ENCODE measurements at places on chromosomes 2 and 18.
A peak's percentile ranks its signal among the peaks of the same experiment; 100 is the strongest.

GRCh38 chr2:134739236-134739878 lies 20.6 kb upstream of the TMEM163 start:
- no peak for DNase-seq

DNA sequence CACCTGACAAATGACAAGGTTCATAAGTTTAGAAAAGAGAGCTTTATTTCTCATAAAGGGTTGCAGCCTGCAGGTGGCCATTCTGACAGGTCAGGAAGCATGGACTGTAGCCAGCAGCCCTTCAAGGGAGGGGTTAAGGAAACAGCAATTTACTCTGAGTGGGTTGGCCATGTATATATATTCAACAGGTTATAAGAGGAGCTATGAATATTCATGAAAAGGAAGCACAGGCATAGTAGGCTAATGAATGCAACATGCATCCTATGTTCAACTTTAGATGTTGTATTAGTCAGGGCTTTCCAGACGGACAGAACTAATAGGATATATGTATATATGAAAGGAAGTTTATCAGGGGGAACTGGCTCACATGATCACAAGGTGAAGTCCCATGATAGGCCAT lies 20.6 kb downstream of the RNU2-63P start:
- DNase-seq: no peak

DNA sequence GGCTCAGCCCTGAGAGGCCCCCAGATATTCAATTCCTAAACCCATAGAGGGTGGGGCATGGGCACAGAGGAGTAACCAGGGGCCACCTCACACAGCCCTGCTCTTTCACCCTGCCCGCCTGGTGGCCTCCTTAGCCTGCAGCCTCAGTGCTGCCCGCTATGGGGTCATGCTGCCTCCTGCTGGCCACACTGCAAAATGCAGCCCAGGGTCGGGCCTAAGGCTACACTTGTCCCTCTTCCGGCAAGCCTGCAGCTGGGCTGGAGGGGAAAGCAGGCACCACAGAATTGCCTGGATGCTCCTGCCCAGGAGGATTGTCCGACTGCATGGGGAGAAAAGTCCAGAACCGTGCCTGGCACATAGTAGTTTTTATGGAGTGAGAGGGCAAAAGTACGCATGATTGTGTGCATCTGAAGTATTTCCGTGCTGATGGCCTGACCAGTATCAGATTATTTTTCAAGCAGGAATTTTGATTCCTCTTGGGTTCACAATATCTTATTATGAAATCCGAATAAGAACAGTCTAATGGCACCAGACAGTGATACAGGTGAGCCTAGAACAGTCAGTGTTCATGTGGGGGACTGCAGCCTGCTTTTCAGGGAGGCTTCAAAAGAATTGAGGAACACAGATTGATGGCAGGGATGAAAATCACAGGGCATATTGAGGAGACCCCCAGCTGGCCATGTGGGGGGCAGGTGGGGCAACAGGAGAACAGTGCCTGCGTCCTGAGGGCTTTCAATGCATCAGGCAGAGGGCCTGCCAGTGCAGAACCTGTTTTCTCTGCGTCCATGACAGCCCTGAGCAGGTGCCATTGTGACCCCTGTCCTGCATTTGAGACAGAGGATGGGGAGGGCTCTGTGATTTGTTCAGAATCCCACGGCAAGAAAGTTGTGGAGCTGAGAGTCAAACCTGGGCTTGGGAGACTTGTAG lies 51.2 kb upstream of the ALPP start:
- peak; percentile 93 for DNase-seq

- no peak for DNase-seq
Measured at GRCh38 chr2:8196316-8196715, 485.5 kb upstream of the ID2 start.

DNA sequence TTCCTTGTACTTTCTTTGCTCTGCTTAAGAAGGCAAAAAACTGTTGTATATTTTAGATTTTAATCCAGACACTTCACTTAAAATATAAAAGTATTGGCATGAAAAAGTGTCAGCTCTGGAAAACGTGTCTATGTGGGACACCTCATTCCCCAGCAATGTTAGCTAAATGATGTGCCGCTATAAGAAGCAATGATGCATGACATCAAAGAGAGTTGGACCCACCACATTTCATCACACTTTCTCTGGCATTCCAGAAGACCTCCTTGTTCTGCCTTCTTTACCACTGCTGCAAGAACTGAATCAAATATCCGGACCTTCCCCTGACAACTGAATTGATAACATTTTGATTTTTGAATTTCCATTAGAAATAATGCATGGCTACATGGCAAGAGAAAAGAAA lies 242.4 kb upstream of the TANK start:
- no peak for DNase-seq

DNA sequence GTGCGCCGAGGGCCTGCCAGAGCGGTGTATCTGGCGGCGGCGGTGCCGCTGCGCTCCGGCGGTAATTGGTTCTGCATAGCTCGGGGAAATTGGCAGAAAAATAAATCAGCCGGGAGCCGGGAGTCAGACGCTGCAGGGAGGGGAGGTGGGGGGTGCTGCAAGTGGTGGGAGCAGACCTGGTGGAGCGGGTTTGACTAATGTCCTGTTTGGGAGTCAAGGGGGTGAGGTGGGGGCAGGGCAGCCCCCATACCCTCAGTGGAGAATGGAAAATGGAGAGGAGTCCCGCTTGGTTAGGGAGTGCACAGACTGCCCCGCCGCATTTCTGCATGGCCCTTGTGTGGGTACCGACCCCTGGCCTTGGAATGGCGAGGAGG lies 107.3 kb downstream of the DYSF start:
- no peak for DNase-seq

DNA sequence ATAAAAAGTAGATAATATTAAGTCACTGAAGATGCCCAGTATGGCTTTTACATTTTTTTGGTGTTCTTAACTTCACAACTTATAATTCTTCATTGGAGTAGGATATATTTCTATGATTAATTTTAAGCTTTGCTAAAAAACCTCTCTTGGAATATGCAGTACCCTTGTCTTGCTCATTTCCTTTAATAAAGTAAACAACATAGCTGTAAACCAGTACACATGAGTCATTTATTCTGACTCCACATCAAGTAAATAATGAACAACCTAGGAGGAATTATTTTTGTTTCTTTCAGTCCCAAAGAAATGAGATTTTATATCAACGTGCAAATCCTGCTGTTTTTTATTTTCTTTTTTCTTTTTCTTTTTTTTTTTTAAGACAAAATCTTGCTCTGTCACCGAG lies 869.1 kb downstream of the CNTNAP5 start:
- DNase-seq: no peak

GRCh38 chr2:25230198-25230947 lies 62.0 kb upstream of the POMC start:
- no peak for DNase-seq

- no peak for DNase-seq
Measured at GRCh38 chr2:7666596-7667259, 749.5 kb downstream of the RNF144A start.

DNA sequence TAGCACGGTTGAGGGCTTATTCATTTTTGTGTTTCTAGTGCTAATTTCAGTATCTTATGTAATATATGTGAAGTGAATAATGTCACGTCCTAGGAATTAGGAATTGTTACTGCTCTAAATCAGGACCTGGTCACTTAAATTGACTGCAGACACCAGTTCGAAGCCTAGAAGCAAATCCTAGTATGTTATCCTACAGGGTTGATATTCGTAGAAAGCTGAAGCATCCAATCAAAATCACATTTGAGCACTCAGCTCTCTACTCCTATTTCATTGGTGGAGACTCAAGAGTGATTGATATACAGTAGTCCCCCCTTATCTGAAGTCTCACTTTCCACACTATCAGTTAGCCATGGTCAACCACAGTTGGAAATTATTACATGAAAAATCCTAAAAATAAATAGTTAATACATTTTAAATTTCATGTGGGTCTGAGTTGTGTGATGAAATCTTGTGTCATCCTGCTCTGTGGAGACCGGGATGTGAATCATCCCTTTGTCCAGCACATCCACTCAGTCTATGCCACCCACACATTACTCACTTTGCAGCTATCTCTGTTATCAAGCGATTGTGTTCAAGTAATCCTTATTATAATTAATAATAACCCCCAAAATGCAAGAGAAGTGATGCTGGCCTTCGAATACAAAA lies 35.2 kb upstream of the SCN9A start:
- DNase-seq: no peak

GRCh38 chr2:165253178-165253577 lies 14.0 kb downstream of the SCN2A start:
- DNase-seq: no peak

DNA sequence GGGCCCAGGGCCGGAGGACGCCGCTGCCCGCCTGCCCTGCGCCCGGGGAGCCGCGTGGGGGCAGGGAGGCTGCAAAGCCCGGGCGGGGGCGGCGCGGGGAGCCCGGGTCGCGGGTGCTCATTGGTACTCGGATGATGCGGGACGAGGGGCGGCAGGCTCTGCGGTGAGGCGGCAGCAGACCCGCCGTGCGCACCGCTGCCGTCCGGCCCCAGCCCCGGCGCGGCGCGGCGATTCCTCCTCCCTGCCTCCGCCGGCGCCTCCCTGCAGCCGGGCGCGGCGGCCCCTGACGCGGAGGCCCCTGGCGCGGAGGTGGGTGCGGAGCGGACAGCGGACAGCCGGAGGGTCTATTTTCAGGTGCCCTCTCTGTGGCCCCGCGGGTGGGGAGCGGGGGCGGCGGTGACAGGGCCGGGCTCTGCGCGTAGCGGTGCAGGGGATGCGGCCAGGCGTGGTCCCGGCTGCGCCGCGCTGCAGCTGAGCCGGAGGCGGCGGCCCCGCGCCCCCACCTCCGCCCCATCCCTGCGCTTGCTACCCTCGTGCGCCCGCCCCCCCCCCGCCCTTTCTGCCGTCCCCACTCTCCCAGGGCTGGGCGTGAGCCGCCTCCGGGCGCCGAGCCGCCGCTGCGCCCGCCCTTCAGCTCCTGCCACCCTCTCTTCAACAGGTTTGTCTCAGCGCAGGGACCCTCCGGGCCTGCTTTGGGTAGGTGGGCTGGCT lies 640 bp downstream of the SPTBN1 start:
- DNase-seq: peak; percentile 66

DNA sequence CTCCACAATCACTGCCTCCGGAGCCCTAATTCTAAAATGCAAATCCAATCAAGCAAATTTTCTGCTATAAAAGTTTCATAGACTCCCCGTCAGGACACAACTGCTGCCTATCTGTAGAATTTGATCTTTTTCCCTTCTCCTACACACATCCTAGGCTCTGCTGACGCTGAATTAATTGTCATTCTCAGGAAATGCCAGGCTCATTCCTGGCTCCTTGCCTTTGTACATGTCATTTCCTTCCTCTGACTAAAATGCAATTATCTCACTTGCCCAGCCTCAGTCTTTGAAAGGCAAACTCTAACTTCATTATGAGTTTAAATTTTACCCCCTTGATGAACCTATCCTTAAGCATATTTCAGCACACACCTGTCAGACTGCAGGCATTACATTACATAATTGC lies 844.9 kb upstream of the CRIM1 start:
- no peak for DNase-seq

- DNase-seq: no peak
Measured at GRCh38 chr2:96533292-96534073, 3.1 kb upstream of the ARID5A start.

DNA sequence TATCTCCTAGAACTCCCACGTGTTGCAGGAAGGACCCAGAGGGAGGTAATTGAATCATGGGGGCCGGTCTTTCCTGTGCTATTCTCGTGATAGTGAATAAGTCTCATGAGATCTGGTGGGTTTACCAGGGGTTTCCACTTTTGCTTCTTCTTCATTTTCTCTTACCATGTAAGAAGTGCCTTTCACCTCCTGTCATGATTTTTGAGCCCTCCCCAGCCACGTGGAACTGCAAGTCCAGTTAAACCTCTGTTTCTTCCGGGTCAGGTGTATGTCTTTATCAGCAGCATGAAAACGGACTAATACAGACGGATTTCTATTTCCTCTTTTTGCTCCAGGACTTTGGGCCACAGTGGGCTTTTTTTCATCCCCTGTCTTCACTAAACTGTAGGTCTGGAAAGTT lies 88.3 kb upstream of the KCNE4 start:
- DNase-seq: no peak

DNA sequence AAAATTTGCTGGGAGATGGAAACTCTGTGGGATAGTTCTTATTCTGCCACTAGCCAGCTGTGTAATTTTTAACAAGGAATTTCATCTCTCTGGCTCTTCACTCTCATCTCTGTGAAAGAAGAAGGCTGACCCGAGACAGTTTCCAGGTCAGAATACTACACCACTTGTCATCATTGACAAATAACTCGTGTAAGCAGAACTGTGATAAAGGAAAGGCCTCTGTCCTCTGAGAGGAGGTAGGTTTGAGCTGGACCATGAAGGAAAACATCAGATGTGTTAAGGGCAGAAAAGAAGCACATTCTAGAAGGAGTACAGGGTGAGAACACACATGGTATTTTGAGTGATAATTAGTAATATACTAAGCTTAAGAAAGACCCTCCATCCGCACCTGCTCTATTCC lies 211.4 kb upstream of the DDX18 start:
- no peak for DNase-seq

DNA sequence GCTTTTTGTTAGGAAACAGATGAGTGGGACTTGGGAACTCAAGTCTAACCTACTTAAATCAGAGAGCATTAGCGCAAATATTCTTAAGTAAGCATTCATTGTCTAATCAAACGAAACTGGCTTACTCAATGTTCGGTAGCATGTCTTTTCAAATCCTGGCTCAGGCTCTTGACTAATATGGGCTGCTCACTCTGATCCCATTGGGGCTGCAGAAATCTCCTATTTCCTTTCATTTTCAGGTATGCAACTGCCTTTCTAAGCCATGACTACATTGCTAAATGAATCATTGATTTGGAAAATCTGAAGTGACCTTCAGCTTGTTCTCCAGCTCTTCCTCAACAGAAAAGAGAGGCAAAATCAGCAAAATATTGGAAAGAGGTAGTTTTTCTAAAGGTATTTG lies 2084.4 kb upstream of the PIK3C3 start:
- no peak for DNase-seq

- no peak for DNase-seq
Measured at GRCh38 chr2:43358410-43359201, 132.2 kb upstream of the ZFP36L2 start.

GRCh38 chr2:217953531-217953932 lies 49.3 kb downstream of the TNS1 start:
- no peak for DNase-seq

DNA sequence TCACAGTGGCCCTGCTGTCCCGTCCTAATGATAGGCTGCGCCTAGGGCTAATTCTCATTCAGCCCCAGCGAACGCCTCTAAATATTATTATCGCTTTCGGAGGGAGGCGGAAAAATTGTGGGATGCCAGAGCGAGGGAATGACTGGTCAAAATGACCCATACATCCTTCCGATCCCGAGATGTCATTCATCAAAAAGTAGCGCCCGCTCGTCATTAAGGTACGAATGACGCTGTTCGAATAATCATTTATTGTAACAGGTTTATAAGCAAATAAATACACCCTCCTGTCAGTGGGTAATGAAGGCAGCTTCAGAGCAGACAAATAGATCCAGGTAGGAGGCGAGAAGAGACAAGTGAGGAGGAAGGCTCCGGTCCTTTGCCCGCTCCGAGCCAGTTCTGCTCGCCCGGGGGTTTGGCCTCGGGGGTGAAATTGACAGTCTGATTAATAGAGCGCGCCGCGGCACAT lies at the start of gene EVX2:
TSS of gene EVX2 (minus strand) at position 167 of the 466 bp plus-strand sequence. CDS start 186 bp downstream, outside the sequence.
- DNase-seq: no peak

DNA sequence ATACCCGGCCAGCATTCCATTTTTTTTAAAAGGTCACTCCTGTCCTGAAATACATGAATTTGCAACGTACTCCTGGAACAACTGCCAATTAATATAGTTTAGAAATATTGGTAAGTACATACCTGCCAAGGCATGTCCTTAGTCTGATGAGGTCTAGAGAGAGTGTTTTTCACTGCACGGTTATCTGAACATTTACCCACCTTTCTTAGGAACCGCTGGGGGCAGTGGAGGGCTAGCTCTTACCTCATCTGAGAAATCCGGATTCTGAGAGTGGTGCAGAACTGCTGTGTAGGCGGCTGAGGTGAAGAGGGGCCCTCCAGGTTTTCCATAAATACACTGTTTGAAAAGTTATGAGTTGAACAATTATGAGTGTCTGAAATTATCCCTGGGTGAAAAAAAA lies 133.1 kb upstream of the CCDC195 start:
- DNase-seq: no peak
